ENCODE measurements at places on chromosomes 12 and 14. TPM values are rescaled to one million over a fixed set of nuclear protein-coding genes. Genes with fewer than 3 reads are reported as not detected.

The RTN1 gene
- total RNA-seq, result 0.18 TPM

The KRT78 gene
- not detected for total RNA-seq

The OTUB2 gene
- total RNA-seq, result 2.2 TPM

The ATG101 gene
- 158 TPM for total RNA-seq

The KRT83 gene
- not detected for total RNA-seq

The KLRC3 gene
- total RNA-seq, result not detected

The GLIPR1L2 gene
- total RNA-seq, result not detected

The SYNDIG1L gene
- not detected for total RNA-seq

The LRRIQ1 gene
- total RNA-seq, result 0.28 TPM

The OR4E2 gene
- total RNA-seq, result not detected

The ADCY6 gene
- total RNA-seq, result 18.1 TPM

The ESR2 gene
- total RNA-seq, result under 0.01 TPM

The OTX2 gene
- total RNA-seq, result not detected

The ITPR2 gene
- total RNA-seq, result 9.0 TPM

The ZC2HC1C gene
- 0.54 TPM for total RNA-seq

The NTN4 gene
- total RNA-seq, result 38.6 TPM

The DPY19L2 gene
- total RNA-seq, result 0.90 TPM

The TCL1B gene
- total RNA-seq, result not detected

The COCH gene
- total RNA-seq, result 0.28 TPM

The WSCD2 gene
- not detected for total RNA-seq

The PTCSC3 gene
- total RNA-seq, result not detected

The ANHX gene
- not detected for total RNA-seq

The SLCO1A2 gene
- total RNA-seq, result not detected

The AQP5 gene
- not detected for total RNA-seq

The SIRT4 gene
- 2.0 TPM for total RNA-seq

The TSHR gene
- total RNA-seq, result not detected

The CLEC4A gene
- total RNA-seq, result 0.28 TPM

The SLC6A13 gene
- 0.28 TPM for total RNA-seq

The BDKRB2 gene
- total RNA-seq, result 73.1 TPM

The ZNF268 gene
- 54.5 TPM for total RNA-seq

The MARK3 gene
- 88.0 TPM for total RNA-seq

Measured in IMR-90 (cell line).